ENCODE measurements at places on chromosomes 6 and 20. TPM values are rescaled to one million over a fixed set of nuclear protein-coding genes. Genes with fewer than 3 reads are reported as not detected.

The MYBL2 gene
- 7.7 TPM for total RNA-seq

The GRM1 gene
- total RNA-seq: not detected

The CCN5 gene
- total RNA-seq: 0.62 TPM

The SLPI gene
- total RNA-seq: 181 TPM

The ANGPT4 gene
- total RNA-seq: not detected

The SMOC2 gene
- total RNA-seq: 33.5 TPM

The ARFGEF3 gene
- total RNA-seq: 3.3 TPM

The GJA10 gene
- total RNA-seq: not detected

The SMPDL3A gene
- 11.3 TPM for total RNA-seq

The TCF15 gene
- 4.0 TPM for total RNA-seq

The THBS2 gene
- 89.3 TPM for total RNA-seq

The NKX2-4 gene
- not detected for total RNA-seq

The PLN gene
- 24.5 TPM for total RNA-seq

The C20orf141 gene
- total RNA-seq: not detected

The ULBP3 gene
- 1.8 TPM for total RNA-seq

The NKAIN2 gene
- 1.7 TPM for total RNA-seq

The NR2E1 gene
- not detected for total RNA-seq

The HELZ2 gene
- 27.1 TPM for total RNA-seq

The ZFAND3 gene
- total RNA-seq: 45.7 TPM

The GLYATL3 gene
- total RNA-seq: not detected

The XRN2 gene
- 56.1 TPM for total RNA-seq

The MUC21 gene
- total RNA-seq: 6.9 TPM

The ESR1 gene
- 0.72 TPM for total RNA-seq

The SIRPG gene
- total RNA-seq: not detected

The CRIP3 gene
- 0.62 TPM for total RNA-seq

The ULBP1 gene
- 0.41 TPM for total RNA-seq

The MCHR2 gene
- not detected for total RNA-seq

The SYCP2L gene
- total RNA-seq: 1.5 TPM

The MAP7 gene
- 6.1 TPM for total RNA-seq

The CGAS gene
- 8.4 TPM for total RNA-seq

The FAM83C gene
- 2.2 TPM for total RNA-seq

The SNAI1 gene
- total RNA-seq: 0.31 TPM

The CRISP2 gene
- not detected for total RNA-seq

The GPR31 gene
- total RNA-seq: not detected

The SH3BGRL2 gene
- total RNA-seq: 30.8 TPM

The TTLL9 gene
- total RNA-seq: 1.0 TPM

The TMC2 gene
- not detected for total RNA-seq

The SPTLC3 gene
- 15.8 TPM for total RNA-seq

The ANKRD6 gene
- total RNA-seq: 17.8 TPM

The TXLNB gene
- total RNA-seq: 188 TPM

The CTAGE9 gene
- not detected for total RNA-seq

The MUCL3 gene
- not detected for total RNA-seq

The XKR7 gene
- total RNA-seq: under 0.01 TPM

The GGTLC1 gene
- not detected for total RNA-seq
